ENCODE measurements at places on chromosomes 4 and X.

- no peak for DNase-seq
These were observed 266.7 kb upstream of the MAGEB2 start for GRCh38 chrX:29948653-29949052.

DNA sequence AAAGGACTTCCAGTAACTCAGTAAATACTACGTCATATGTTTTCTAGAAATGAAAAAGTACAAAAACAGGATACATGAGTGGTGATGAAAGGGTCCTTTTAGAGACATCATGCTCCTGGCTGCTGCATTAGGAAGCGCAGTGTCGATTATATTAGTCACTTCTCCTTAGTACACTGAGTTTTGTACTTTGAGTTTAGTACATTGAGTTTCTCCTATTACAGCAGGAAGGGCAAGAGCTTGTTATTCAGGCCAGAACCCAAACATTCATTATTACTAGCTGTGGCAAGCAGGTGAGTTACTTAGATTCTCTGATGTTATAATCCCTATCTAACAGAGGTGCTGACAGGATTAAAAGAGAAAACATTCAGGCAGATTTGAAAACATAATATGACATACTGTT, 21.3 kb downstream of the RPGR start:
- DNase-seq, result no peak

DNA sequence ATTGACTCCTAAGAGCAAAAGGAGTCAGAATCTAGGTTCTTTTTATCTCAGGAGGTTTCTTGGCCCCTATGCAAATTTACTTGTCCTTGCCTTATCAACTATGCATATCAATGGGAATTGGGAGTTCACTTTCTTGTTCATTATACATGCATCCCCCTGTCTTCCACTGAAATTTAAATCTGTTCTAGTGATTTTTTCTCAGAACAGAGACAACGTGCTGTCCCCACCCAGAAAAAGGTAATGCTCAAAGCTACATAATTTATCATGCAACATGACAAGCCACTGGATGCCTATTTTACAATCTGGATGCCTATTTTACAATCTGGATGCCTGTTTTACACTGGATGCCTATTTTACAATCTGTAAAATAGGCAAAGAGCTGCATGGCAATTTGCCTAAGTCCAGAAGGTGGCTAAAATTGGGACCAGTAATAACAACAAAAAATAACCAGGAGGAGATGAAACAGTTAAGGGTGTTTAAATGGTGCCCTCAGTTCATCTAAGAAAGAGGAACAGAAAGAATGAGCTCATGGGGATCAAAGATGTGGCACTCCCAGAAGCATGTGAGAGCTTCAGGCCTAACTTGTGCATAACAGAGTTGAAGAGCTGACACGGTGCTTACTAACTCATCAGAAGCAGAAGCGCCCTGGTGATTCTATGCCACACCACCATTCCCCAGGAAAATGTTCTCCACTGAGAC, 537.8 kb upstream of the BOD1L1 start:
- peak; percentile 7 for DNase-seq

GRCh38 chrX:49120091-49120490, 3.4 kb downstream of the GPKOW start:
- DNase-seq, result no peak

- DNase-seq, result no peak
These were observed 33.3 kb upstream of the H2AZ1 start for GRCh38 chr4:99983289-99983943.

GRCh38 chrX:63959975-63960374, 175.0 kb upstream of the ARHGEF9 start:
- DNase-seq, result no peak

- DNase-seq, result no peak
These were observed 127.4 kb downstream of the RBM47 start for GRCh38 chr4:40502220-40502619.

Data from CD4-positive, alpha-beta T cell (primary cell).